DMS 273 treated with DMSO at 0.1 percent for 48 hours (cell line): ENCODE measurements at places on chromosomes 3 and 15.

- DNase-seq: no peak
Measured at GRCh38 chr3:48738144-48738536, 21.1 kb upstream of the IP6K2 start.

DNA sequence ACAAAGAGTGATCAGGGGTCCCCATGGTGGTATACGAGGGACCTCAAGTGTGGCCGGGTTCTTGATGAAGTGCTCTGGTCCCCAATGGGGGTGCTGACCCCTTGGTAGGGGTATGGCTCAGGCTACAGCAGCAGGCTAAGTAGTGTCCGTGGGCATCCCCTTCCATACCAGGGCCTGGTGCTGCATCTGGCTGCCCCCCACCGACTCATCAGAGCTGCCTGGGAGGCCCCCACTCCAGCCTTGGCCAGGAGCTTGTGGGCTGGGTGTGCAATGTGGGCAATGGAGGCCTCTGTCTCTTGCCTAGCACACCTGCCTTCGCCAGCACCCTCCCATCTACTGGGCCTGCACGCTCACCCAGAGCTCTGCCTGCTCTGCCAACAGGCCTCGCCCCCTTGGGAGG is 59.0 kb upstream of the SEC13 start:
- DNase-seq: no peak

- no peak for DNase-seq
Measured at GRCh38 chr3:126928921-126929474, 53.9 kb upstream of the PLXNA1 start.

DNA sequence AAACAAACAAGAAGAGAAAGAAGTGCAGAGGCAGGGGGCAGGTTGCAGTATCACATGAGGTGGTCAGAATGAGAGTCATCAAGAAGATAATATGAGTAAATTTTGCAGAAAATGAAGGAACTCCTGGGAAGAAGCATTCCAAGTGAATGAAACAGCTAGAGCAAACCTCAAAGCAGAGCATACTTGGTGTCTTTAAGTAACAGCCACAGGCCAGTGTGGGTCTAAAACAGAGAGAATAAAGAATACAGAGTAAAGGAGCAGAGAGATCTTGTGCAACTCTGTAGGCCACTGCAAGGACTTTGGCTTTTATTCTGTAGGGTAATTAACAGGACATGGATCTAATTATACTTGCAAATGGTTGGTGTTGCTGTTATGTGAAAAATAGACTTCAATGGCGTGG is 81.3 kb downstream of the STAC start:
- no peak for DNase-seq

GRCh38 chr15:42511007-42511391 is 15.6 kb downstream of the SNAP23 start:
- no peak for DNase-seq
